ENCODE measurements at places on chromosomes 4 and X.

DNA sequence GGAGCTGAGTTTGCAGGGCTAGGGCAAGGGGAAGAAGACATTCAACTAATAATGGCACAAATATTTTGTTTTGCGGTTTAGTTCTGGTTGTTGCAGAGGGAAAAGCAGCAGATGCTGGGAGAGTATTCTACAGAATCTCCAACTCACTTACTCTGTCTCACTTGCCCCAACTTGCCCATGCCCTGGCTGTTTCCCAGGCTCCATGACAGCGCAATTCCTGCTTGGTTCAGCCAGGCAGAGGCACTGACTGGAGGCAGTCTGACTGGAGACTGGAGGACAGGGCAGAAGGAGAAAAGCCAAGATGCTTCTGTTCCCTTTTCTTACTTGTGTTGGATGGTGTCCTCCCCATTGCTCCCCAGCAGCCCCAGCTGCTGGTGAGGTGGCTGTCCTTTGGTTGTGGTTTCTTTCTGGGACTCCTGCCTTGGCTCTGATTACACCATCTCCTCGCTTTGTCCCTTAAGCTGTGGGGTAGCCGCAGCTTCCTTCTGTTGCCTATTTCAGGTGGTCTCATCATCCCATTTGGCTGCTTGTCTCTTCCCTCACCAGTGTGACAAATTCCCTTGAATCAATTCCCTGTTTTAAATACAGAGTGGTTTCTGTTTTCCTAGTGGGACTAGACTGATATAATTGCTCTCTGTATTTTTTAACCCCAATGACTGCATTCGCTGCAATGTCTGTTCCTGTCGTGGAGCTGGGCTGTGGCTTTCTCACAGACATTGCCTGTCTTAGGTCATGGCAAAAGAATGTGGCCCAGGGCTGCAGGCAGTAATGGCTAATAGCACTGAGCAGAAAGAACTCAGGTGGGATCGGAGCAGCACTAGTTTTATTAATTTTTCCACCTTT lies 24.2 kb upstream of the RASL11B start:
- no peak for DNase-seq

- peak; percentile 2 for DNase-seq
Observed at GRCh38 chrX:108285356-108285755, 152.9 kb downstream of the COL4A6 start.

- DNase-seq: no peak
Observed at GRCh38 chrX:49862093-49862492, 17.2 kb upstream of the USP27X start.

GRCh38 chr4:8303485-8304281 lies 34.1 kb downstream of the HTRA3 start:
- DNase-seq: no peak

- no peak for DNase-seq
Observed at GRCh38 chrX:16577483-16578029, 72.4 kb upstream of the S100G start.

- DNase-seq: no peak
Observed at GRCh38 chr4:151165205-151166000, 66.0 kb downstream of the RPS3A start.

DNA sequence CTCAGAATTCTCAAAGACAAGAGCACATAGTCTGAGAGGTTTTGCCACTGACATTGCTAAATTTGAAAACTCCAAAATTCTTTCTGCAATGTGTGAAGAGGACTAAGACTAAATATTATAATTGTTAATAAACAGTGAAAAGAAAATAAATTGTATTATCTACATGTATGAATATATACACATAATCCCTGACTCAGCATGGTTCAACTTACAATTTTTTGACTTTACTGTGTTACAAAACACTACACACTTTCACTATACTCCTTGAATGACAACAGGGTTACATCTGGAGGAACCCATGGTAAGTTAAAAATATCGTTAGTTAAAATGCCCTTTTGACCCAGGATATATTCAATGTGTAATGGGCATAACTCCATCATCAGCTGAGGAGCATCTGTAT lies 2017.2 kb upstream of the TENM3 start:
- no peak for DNase-seq
